Caco-2 (cell line): ENCODE measurements at places on chromosomes 5 and 9.

- no peak for DNase-seq
Observed at GRCh38 chr9:81549500-81550206, 139.7 kb downstream of the TLE1 start.

DNA sequence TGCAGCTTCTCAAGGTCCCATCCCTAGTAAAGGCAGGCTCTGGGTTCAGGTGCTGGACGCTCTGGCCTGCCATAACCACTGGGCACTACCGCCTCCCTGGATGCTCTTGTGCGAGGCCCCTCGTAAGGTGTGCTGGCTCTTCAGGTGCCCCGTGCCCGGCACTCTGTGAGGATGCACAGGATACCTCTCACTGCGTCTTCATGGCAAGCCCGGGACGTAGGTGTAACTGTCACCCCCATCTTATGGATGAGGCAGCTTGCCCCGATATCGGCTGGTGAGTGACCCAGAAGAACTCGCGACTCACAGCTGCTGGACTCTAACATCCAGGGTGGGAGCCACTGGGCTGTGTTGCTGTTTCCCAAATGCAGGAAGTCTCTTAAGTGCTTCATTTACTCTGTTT is 79.0 kb downstream of the GTF3C4 start:
- no peak for DNase-seq

DNA sequence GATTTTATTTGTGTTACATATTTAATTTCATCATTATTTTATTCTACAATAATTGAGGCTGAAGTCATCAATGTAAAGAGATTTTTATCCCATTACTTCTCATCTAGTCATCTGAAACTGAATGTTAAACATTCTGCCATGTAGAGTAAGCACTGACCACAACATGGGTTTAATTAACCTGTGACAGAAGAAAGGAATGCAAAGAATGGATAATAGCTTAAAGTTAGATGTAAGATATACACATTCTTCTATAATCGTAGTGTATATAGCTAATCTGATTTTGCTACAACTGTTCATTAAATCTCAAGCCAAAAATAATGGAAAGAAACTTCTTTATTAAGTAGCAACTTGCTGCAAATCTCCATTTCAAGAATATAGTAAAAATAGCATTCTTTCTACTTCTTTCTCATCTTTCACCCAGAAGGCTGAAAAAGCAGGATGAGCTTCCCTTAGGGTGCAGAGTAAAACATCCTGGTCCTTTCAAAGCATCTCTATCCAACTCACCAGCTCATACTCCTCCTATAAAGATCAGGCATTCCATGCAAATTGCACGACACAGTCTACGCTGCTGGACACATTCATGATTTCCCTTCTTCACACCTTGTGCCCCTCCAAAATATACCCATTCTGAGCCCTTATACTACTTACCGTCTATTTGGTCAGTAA is 115.2 kb downstream of the EFNA5 start:
- DNase-seq, result no peak

DNA sequence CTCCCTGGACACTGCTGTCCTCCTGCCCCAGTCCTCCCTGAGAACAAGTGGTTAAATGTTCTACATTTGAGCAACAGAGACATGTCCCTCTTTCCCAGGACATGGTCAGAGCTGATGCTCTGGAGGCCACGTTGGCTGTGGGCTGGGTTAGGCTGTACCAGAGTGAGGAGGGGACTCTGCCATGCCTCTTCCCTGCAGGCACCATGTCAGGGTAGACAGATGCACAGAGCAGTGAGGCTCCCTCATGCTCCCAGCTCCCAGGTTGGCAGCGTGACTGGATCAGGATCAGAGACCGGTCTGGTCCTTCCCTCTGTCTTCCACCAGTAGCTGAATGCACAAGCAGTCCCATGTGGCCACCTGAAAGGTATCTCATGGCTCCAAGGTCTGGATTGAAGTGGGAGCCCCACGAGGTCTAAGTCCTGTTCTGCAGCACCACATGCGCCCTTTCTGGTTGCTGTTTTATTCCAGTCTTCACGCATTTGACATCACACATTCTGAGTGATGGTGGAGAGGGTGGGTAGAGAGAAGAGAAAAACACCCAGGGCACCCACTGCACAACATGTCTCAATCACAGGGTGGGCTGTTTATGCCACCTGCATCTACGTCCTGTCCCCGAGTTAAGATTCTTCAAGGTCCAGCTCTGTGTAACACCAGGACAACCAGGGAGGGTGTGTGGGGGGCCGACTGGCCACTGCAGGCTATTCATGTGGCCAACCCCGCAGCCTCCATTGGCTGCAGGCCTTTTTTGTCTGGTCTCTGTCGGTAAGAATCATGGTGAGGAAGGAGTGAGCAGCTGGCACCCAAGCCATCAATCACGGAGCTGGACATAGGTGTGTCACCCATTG is 204.9 kb downstream of the FANCC start:
- DNase-seq, result no peak

GRCh38 chr5:33041586-33041985 is 330.5 kb downstream of the NPR3 start:
- DNase-seq, result no peak

DNA sequence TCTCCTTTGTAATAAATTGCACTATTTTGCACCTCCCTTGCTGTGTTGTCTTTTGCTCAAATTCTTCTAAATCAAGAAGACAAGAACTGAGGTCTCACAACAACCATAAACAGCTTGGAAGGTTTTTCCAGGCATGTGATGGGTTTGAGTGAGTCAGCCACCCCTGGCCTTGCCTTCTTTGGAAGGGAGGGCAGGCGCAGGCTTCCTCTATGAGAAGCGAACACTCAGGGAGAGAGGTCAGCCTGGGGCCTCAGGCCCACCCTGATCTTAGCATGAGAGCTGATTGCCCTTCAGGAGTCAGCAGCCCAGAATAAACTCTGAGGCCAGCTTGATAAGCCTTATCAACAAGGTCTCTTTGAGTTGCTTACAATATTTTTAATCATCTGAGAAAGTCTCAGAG is 31.6 kb downstream of the S1PR3 start:
- no peak for DNase-seq

- no peak for DNase-seq
Observed at GRCh38 chr5:151081431-151082281, 822 bp upstream of the TNIP1 start.

- no peak for DNase-seq
Observed at GRCh38 chr9:135515083-135515951, 5.9 kb upstream of the LCN1 start.

DNA sequence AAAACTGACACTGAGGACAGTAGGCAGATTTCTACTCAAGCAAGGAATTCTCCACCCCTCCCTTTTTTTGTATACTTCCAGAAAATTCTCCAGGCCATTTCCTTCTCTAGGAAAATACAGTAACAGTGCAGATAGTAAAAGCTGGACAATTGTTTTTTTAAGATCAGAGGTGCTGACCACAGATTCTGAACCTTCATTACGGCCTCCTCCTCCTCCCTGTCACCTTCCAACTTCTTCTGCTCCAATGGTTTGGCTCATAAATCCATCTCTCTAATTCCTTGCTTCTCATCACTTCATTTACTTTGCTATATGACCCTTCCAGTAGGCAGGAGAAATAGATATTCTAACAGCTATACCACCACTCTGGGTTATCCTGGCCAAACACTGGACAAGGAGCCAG is 220.6 kb downstream of the FBN2 start:
- DNase-seq, result no peak

DNA sequence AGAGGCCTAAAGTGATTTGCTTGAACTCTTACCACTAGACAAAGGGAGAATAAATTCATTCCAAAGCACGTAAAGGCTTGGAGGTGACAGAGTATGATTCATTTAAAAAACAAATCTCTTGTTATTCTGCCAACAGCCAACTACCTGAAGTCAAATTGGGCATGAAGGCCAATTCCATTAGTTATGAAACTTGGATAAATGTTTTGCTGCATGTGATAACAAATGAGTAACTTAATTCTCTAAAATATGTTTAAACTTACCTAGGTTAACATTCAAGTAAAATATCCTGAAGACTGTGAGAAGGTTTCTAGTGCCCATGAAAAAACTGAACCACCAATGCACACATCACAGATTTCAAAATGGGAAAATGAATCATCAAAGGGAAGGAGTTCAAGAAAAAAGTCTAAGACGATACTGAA is 120.1 kb upstream of the TSLP start:
- no peak for DNase-seq

DNA sequence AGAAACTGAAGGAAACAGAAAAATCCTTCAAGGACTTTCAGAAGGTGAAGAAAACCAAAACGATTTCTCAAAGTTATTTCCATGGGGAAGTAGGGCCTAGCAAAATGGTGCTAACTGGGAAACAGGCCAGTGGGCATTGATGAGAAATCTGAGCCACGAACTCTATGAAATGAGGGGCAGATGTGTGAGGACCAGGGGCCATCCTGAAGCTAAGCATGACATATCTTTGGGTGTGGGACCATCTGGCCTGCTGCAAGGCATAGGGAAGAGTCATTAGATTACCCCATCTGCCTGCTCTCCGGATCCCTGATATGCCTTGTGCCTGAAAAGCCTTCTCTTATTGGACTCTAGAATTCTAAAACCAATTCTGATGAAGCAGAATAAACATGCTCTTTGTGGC is 143.8 kb downstream of the PALM2AKAP2 start:
- DNase-seq, result no peak

DNA sequence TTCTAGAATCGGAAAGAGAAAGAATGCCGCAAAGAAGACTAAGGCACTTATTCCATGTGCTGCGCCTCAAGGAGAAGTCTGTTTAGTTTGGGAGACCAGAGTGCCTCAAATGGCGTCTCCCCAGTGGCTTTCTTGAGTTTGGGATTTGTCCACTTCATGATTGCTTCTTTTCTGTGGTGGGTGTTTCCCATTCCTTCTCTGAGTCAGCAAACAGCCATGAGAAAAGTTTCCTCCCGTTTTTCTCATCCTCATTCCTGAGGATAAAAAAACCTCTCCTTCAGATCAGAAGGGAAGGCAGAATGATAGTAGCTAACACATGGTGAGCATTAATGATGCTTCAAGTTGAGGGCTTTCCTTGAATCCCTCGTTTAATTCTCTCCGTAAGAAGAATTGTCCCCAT is 275.9 kb upstream of the WWC1 start:
- DNase-seq, result no peak

DNA sequence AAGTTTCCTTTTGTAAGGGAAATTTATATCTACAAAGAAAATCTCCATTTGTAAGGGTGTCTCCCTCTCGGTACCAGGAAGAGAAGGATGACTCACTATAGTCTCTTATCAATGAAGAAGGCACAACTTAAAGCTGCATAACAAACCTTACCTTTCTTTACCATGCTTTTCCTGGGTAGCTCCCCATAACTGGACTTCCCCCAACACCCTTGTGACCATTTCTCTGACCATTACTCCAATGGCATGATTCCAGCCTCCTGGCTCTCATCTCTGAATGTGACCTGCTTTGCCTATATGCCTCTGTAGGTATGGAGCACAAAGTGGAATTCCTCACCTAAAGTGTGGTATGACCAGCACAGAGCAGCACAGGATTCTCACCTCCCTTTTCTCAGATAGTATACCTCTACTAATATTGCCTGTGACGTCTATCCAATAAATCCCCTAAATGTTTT is 62.8 kb downstream of the GNA14 start:
- DNase-seq, result no peak

DNA sequence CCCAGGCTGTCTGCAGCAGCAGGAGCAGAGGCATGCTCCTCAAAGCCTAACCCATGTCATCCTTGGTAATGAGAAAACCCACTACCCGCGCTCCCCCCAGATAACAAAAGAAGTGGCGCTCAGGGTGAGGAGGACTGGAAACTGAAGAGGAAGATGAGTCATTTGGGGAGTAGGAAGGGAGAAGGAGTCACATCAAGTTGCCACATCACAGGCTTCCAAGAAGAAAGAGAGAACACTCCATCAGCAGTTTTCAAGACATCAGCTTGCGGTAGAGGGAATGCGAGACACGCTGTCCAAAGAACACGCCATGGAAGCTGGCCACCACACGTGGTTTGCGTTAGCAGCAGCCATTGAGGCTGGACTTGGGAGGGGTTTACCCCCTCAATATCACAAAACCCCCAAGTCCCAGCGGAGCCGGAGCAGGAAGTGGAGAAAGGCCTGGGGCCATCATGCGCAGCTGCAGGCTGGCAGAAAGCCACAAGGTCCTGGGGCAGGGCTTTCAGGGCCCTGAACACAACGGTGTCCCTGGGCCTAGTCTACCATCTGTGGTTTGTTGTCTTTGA is 41.5 kb downstream of the SH3PXD2B start:
- DNase-seq, result no peak

DNA sequence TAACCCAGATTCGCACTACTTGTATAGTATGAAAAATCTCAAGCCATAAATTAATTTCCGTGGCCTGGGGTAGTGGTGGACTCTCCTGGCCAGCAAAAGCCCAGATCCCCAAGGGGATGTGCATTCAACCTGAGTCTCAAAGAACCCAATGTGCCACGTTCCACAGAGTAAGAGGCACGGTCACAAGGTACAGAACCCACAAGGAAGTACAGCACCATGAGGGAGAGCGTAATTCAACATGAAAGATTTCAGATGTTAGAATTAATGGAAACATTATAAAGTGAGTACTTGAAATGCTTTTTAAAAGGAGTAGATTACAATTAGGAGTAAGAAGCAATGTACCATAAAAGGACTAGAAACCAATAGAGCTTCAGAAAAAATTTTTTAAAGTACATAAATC is 23.4 kb downstream of the SRD5A1 start:
- no peak for DNase-seq

DNA sequence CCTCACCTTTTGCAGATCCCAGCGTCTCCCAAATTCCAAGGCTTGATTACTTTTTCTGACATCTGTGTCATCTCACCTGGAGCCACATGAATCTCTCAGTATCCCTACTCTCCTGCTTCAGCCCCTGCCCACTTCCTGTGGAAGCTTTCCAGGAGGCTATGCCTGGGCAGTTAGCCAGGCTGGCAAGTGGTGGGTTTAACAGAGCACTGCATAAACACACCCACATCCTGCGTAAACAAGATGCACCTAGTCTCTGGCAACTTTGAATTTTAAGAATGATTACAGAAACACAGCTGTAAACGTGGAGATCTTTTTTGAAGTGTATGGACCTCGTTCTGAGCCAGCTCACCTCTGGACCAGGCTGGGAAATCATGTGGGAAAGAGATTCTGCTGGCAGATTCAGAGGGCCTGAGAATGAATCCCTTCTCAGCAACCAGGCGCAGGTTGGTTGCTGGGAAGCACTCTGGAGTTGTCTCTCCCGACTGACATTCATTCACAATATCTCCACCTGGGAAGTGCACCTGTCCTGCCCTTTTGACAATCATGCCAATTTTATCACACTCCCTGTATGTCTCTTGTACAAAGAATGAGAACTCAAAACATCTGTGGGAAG is 55.7 kb upstream of the FANCC start:
- no peak for DNase-seq

GRCh38 chr9:124852121-124852828 is 985 bp upstream of the WDR38 start:
- no peak for DNase-seq
